Bronchus fibroblast of lung (primary cell): ENCODE measurements at places on chromosomes 1 and 21. TPM values are rescaled to one million over a fixed set of nuclear protein-coding genes. Genes with fewer than 3 reads are reported as not detected.

WDR64 gene
- total RNA-seq, result not detected in 2 replicates

CR1L gene
- total RNA-seq, result not detected in 2 replicates

NTMT2 gene
- total RNA-seq, result not detected in 2 replicates

OR2G6 gene
- not detected in 2 replicates for total RNA-seq

SIPA1L2 gene
- 2.4 and 2.5 TPM in 2 replicates for total RNA-seq

E2F2 gene
- total RNA-seq, result 3.3 and 3.7 TPM in 2 replicates

MTMR11 gene
- total RNA-seq, result 8.7 and 9.5 TPM in 2 replicates

CD84 gene
- total RNA-seq, result not detected in 2 replicates

DOCK7 gene
- total RNA-seq, result 37.6 and 39.5 TPM in 2 replicates

EXO1 gene
- total RNA-seq, result 16.6 and 24.7 TPM in 2 replicates

FAM43B gene
- total RNA-seq, result under 0.01 and 0.15 TPM in 2 replicates

ZNF326 gene
- total RNA-seq, result 3.5 and 3.7 TPM in 2 replicates

DRAXIN gene
- 0.15 and 0.17 TPM in 2 replicates for total RNA-seq

TYW3 gene
- 7.4 and 7.7 TPM in 2 replicates for total RNA-seq

IGSF9 gene
- total RNA-seq, result under 0.01 and 0.17 TPM in 2 replicates

ITLN2 gene
- not detected in 2 replicates for total RNA-seq

BEST4 gene
- 0.67 TPM in 1 of 2 replicates, not detected in the other for total RNA-seq

RCAN1 gene
- 25.9 and 30.4 TPM in 2 replicates for total RNA-seq

MIER1 gene
- total RNA-seq, result 10.3 and 12.3 TPM in 2 replicates

PTAFR gene
- under 0.01 and 0.34 TPM in 2 replicates for total RNA-seq

LORICRIN gene
- not detected in 2 replicates for total RNA-seq

TNFAIP8L2 gene
- total RNA-seq, result not detected in 2 replicates

LCE2B gene
- total RNA-seq, result not detected in 2 replicates

GRIK3 gene
- not detected in 2 replicates for total RNA-seq

CD244 gene
- total RNA-seq, result not detected in 2 replicates

SNIP1 gene
- 8.6 and 10.1 TPM in 2 replicates for total RNA-seq

SLAMF9 gene
- total RNA-seq, result not detected in 2 replicates

CAMSAP2 gene
- total RNA-seq, result 6.8 and 8.6 TPM in 2 replicates

PLA2G2F gene
- not detected in 2 replicates for total RNA-seq

RGS8 gene
- not detected in 2 replicates for total RNA-seq

TFAP2E gene
- total RNA-seq, result under 0.01 TPM in 1 of 2 replicates, not detected in the other

FAAH gene
- total RNA-seq, result 1.0 TPM in 2 replicates

HCRTR1 gene
- not detected in 2 replicates for total RNA-seq

MTF1 gene
- 1.0 and 1.3 TPM in 2 replicates for total RNA-seq

CHD5 gene
- total RNA-seq, result 0.50 TPM in 1 of 2 replicates, not detected in the other

CBR3 gene
- 24.1 and 25.9 TPM in 2 replicates for total RNA-seq

ERICH3 gene
- total RNA-seq, result not detected in 2 replicates

SYF2 gene
- total RNA-seq, result 21.0 and 30.6 TPM in 2 replicates

SPRR4 gene
- total RNA-seq, result not detected in 2 replicates

FAM229A gene
- 1.0 and 1.9 TPM in 2 replicates for total RNA-seq

CCDC27 gene
- not detected in 2 replicates for total RNA-seq

OVAAL gene
- total RNA-seq, result not detected in 2 replicates

ATXN7L2 gene
- 3.9 and 5.2 TPM in 2 replicates for total RNA-seq

CD5L gene
- total RNA-seq, result not detected in 2 replicates

CLCA1 gene
- not detected in 2 replicates for total RNA-seq
